ENCODE measurements at places on chromosomes 1 and 21. TPM values are rescaled to one million over a fixed set of nuclear protein-coding genes. Genes with fewer than 3 reads are reported as not detected.
A peak's percentile ranks its signal among the peaks of the same experiment; 100 is the strongest.

Gene C1orf56
- total RNA-seq = 11.6 TPM

DNA sequence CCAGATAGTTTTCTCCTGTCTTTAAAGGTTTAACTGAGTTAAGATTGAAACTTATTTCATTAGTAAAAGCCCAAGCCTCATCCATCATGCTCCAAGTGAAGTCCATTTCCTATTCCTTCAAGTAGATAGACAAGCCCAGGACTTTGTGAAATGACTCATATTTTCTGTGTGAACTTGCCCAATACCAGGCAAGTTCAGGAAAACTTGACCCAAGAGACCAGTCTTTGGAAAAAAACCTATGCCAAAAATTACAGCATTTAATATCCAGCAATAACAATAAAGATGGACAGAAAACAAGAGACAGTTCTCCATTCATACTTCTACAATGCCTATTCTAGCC lies 405 bp upstream of the RAB29 start:
- H3K27me3 ChIP-seq = peaks cover 31% of the 10 kb centered on the region
- no peaks in the 10 kb centered on the region for H3K4me1 ChIP-seq
- no peaks in the 10 kb centered on the region for H3K36me3 ChIP-seq
- no peak for DNase-seq

GRCh38 chr1:91718877-91719276 lies 167.1 kb downstream of the TGFBR3 start:
- no peaks in the 10 kb centered on the region for H3K36me3 ChIP-seq
- H3K4me3 ChIP-seq = no peak overlapping the region
- H3K27ac ChIP-seq = no peak overlapping the region

DNA sequence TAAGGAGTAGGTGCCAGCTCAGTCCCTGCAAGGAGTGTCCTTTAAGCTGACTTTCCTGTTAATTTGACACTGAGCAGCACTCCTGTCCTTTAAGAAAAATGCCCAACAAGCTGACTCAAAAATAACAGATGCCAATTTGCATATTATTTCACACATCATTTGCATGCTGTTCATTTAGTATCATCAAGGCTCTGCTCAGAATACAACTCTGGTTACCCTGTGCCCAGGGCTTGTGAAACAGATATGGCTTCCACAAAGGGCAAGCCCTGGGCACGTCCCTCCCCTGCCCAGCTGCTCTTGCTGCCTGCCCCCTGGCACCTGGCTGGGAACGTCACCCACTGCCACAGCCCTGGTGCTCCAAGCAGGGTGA lies 10.3 kb downstream of the KCNN3 start:
- H3K36me3 ChIP-seq = no peaks in the 10 kb centered on the region
- no peaks in the 10 kb centered on the region for H3K27me3 ChIP-seq

DNA sequence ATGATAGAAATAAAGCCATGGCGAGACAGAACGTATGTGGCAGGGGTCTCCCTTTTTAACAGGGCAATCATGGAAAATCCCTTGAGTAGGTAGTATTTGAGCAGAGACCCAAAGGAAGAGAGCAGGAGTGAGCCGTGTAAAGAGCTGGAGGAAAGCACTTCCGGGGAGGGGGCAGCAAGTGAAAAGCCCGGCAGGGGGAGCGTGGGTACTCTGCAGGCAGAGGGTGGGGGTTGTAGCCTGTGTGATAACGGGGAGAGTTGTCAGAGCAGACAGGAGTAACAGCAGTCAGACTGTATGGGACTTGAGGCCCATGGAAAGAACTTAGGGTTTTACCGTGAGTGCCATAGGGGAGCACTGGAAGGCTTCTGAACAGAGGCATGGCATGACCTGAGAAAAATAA lies 51.1 kb upstream of the LDLRAP1 start:
- peaks cover 5% of the 10 kb centered on the region for H3K4me1 ChIP-seq
- DNase-seq = peak; percentile 61
- H3K27ac ChIP-seq = peak overlapping the region; percentile 60
- peaks cover 19% of the 10 kb centered on the region for H3K36me3 ChIP-seq

GRCh38 chr1:16289959-16290358 lies 53.0 kb upstream of the CPLANE2 start:
- no peaks in the 10 kb centered on the region for H3K4me1 ChIP-seq
- no peak overlapping the region for H3K4me3 ChIP-seq
- peaks cover 4% of the 10 kb centered on the region for H3K36me3 ChIP-seq
- H3K27ac ChIP-seq = no peak overlapping the region
